Nephron progenitor cell (in vitro differentiated cells): ENCODE measurements at places on chromosomes 16 and 17.
A peak's percentile ranks its signal among the peaks of the same experiment; 100 is the strongest.

DNA sequence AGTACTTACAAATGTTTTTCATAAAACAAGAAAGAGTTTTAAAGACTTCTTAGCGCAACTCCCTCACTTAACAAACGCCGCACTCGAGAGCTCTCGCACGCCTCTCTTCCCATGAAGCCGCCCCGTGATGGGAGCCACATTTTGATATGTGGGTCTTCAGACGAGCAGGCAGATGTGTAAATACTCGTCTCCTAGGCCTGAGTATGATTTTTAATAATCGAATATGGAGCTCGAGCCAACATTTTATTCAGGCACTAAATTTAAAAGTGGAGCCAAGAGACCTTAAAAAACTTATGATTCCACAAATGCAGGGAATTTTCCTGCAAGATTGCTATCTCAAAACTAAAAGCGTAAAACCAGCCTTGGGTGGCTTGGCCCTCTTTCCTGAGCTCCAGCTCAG lies 55.4 kb downstream of the IRX6 start:
- DNase-seq = no peak

GRCh38 chr16:88428156-88428555 lies 24.9 kb upstream of the ZFPM1 start:
- no peak for DNase-seq

GRCh38 chr17:66091445-66092080 lies 100.4 kb downstream of the CEP112 start:
- DNase-seq = no peak

- DNase-seq = no peak
Measured at GRCh38 chr17:7755095-7755890, 37.7 kb downstream of the DNAH2 start.

DNA sequence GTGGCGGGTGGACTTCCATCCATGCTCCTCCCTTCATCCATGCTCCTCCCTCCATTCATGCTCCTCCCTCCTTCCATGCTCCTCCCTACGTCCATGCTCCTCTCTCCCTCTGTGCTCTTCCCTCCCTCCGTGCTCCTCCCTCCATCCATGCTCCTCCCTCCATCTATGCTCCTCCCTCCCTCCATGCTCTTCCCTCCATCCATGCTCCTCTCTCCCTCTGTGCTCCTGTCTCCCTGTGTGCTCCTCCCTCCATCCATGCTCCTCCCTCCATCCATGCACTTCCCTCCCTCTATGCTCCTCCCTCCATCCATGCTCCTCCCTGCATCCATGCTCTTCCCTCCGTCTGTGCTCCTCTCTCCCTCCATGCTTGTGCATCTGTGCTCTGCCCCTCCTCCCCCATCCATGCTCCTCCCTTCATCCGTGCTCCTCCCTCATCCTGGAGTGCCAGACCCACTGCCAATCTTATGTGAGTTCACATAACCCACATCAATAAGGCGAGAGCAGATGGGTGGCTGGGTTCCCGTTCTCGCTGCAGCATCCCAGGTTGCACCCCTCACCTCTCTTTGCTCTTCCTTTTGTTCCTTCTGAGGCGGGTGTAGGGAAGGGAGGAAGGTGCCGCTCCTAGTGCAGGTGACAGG lies 22.8 kb downstream of the KSR1 start:
- DNase-seq = no peak

- DNase-seq = no peak
Measured at GRCh38 chr17:48123111-48123510, 15.5 kb downstream of the SNX11 start.

- DNase-seq = peak; percentile 80
Measured at GRCh38 chr17:45021607-45022287, 29.7 kb downstream of the DCAKD start.

- DNase-seq = no peak
Measured at GRCh38 chr17:28334171-28334570, 1.1 kb downstream of the IFT20 start.
